ENCODE measurements at places on chromosomes 13 and 19.
A peak's percentile ranks its signal among the peaks of the same experiment; 100 is the strongest.

- no peak for DNase-seq
Measured at GRCh38 chr19:30420881-30421280, 48.7 kb downstream of the ZNF536 start.

- DNase-seq = no peak
Measured at GRCh38 chr19:13181747-13182388, 31.7 kb downstream of the IER2 start.

GRCh38 chr13:112764864-112765561 is 75.2 kb downstream of the ATP11A start:
- no peak for DNase-seq

DNA sequence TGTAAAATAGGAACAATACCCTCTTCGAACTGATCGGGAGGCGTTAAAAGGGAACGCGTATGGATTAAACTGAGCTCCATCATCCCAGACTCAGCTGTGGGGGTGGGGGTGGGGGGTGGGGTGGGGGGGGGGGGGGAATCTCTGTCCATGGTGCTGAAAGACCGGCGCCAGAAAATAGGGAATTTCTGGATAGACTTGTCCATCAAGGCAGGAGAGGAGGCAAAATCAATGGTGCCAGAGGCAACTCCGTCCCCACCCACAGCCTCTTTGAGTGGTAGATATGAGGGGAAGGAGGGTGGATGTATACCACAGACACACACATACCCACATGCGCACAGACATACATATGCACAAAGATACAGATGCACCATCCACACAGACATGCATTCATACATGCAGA is 37.4 kb downstream of the ZNF787 start:
- no peak for DNase-seq

DNA sequence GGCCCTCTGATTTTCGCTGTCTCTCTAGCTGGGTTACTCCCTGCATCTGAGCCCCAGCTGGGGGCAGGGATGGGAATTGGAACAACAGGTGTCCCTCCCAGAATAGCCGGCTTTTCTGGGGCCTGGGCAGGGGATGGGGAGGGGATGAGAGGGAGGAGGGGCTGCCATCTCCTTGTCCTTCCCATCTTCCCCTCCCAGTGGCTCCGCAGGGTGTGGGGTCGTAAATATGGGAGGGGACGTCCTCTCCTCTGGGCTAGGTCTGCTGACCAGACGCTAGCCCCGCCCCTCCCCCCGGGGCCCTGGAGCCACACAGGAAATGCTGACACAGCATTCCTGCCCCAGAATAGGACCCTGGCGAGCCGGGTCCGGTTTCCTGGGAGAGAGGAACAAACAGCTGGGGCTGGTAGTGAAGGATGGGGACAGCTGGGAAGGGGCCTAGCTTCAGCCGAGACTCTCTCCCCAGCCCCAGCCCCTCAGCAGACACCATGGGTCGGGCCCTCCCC is 1.1 kb downstream of the RYR1 start:
- no peak for DNase-seq

DNA sequence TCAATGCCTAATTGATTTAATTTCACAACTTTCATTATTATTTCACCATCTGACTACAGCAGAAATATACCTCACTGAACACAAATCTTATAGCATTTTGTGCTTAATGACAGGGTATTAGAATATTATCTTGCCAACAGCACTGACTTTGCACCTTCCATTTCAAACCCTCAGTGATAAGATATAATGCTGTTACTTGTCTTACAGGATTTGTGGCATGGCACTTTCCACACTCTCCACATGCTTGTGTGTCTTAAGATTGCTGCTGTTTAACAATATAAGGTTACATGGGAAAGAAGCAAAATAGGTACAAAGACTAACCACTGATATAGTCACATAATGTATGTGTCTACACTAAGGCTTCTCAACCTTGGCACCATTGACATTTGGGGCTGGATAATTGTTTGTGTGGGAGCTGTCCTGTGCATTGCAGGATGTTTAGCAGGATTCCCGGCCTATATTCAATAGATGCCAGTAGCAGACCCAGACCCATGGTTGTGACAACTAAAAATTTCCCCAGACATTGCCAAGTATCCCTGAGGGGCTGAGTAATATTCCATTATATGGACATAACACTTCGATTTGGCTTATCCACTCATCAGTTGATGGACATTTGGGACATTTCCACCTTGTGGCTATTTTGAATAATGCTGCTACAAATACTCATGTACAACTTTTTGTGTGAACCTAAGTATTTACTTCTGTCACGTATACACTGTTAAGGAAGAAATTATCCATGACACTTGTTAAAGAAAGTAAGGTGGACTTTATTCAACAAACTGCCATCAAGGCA is 5.7 kb upstream of the DIAPH3 start:
- no peak for DNase-seq

DNA sequence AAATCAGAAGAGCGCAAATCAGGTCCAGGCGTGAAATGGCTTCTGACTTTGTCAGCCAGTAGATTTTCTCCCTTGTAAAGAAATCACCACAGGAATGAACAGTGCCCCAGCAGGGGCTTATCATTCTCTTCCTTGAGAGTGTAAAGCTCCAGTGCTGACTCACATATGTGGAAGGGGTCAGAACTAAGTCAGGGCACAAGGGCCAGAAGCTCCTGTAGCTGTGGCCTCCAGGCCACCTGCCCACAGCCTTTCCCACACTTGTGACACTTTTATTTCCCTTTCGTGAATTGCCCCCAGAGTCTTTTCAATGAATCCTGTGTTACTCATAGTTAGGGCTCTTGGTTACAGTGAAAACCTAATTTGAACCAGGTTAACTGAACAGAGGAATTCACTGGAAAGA is 99.6 kb downstream of the SUCLA2 start:
- peak; percentile 36 for DNase-seq

GRCh38 chr13:110442930-110443621 is 118.4 kb downstream of the RAB20 start:
- DNase-seq = peak; percentile 61

DNA sequence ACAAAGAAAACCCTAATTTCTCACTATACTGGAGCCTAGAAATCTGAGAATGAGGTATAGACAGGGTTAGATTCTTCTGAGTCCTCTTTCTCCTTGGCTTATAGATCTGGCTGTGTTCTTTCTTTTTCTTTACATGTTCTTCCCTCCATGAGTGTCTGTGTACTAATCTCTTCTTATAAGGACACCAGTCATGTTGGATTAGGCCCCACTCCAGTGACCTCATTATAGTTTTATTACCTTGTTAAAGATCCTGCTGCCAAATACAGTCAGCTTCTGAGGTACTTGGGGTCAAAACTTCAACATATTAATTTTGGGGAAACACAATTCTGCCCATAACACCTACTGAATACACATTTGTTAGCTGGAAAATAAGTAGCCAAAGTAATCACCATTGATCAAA is 302.6 kb downstream of the PCDH9 start:
- no peak for DNase-seq

- DNase-seq = peak; percentile 4
Measured at GRCh38 chr19:52270266-52270885, 989 bp downstream of the ZNF766 start.

GRCh38 chr13:74067818-74068217 is 66.4 kb downstream of the KLF12 start:
- DNase-seq = no peak

DNA sequence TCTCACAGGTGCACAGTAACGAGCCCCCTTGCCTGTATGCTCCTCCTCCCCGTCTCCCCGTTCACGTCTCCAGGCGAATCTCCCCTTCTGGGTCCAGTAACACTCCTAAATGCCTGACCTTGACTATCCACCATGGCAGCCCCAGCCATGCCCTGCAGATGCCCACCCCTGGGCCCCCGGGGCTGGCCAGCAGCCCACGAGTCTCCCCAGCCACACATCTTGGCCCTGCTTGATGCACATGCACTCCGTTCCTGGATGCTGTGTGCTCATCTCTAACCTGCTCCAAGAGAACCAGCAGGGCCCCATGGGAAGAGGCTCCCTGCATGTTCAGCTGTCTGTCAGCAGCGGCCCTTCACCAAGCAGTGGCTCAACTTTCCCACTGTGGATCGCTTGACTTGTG is 32.0 kb downstream of the HPN start:
- no peak for DNase-seq

DNA sequence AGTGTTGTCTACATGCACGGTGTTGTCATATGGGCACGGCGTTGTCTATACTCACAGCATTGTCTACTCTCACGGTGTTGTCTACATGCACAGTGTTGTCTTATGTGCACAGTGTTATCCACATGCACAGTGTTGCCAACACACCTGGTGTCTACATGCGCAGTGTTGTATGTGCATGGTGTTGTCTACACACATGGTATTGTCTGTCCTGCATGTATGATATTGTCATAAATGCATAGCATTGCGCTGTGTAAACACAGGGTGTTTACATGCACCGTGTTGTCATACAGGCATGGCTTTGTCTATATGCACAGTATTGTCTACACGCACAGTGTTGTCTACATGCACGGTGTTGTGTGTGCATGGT is 6.8 kb downstream of the ADPRHL1 start:
- DNase-seq = no peak

GRCh38 chr19:3276341-3276799 is 51.9 kb downstream of the CELF5 start:
- no peak for DNase-seq

DNA sequence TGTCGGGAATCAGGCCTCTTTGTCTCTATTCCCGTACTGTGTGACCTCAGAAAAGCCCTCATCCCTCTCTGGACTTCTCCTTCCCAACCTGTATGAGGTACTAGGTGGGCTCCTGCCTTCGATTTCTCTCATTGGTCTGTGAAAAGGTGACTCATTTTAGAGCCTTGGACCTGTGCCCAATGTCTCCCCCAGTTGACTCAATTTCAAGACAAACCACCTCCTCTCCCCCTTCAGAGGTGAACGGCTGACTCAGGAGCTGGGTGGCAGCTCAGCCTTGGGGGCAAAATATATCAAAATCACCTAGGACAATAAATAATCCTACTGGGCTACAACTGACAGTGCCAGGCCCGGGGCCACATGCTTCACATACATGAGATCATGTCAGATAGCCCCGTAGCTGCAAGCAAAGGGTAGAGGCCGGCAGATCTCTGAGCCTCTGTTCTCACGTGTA is 630 bp downstream of the COQ8B start:
- peak; percentile 96 for DNase-seq

DNA sequence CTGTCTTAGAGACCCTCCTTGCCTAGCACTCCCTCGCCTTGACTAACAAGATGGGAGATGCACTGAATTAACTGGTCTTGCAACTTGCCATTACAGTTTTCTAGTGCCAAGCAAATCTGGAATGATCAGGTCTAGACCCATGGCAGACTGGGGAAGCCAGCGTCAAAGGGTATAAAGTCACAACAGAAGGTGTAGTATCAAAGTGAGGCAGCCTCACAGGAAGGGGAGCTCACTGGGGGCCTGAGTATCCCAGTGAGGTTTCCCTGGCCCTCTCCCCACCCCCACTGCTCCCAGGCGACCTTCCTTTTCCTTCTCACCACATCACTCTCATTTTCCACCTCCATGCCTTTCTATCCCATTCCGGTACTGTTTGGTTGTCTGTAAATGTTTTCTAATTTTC is 83.5 kb upstream of the DOCK9 start:
- no peak for DNase-seq

GRCh38 chr19:3768015-3768747 is 3.8 kb downstream of the RAX2 start:
- no peak for DNase-seq

- peak; percentile 82 for DNase-seq
Measured at GRCh38 chr19:8240274-8241229, 31.4 kb downstream of the CERS4 start.

- peak; percentile 32 for DNase-seq
Measured at GRCh38 chr13:30551189-30551588, 66.5 kb upstream of the USPL1 start.

- no peak for DNase-seq
Measured at GRCh38 chr13:27667946-27668345, 46.3 kb downstream of the POLR1D start.

- DNase-seq = no peak
Measured at GRCh38 chr19:17160908-17161307, 54.2 kb upstream of the USE1 start.

GRCh38 chr19:38834104-38834490 is 2.5 kb upstream of the ECH1 start:
- DNase-seq = no peak

DNA sequence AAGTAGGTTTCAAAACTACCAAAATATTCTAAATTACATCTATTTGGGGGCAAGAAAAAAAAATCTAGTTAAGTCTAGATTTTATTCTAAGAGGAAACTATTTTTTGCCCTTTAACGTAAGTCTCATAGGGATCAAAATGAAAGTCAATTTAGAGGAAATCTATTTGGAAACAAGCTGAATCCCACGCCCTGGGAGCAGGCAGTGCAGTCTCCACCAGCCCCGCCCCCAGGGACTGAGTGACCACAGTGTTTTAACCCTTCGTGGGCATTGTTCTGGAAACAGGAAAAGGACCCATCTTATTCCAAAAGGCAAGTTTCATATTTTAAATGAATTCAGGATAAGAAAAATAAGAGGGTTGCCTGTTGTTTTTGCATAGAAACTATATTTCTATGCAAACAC is 209.7 kb downstream of the SPRY2 start:
- peak; percentile 36 for DNase-seq

DNA sequence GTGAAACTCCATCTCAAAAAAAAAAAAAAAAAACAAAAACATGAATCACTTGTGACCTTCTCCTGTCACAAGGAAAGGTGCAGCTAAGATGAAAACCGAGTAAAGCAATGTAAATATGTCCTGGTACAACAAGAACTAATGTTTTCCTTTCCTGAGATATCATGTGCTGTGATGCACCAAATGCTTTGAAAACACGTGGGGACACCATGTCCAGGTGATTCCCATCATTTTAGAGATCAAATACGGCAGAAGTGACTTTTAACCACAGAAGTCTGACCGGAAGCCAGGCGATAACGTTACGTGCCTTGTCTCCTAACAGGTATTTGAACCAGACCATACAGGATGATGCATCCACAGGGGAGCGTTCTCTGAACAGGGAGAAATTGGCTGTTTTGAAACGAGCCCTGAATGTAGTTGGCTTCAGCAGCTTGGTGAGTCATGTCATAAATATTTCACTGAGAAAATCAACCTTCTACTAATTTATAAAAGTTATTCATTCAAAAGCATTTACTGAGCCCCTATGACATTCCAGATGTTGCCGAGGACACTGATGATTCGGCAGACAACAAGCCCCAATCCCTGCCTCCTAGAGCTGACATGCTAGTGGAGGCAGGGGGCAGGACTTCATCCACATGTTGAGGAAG is 328.1 kb downstream of the MYO16 start:
- peak; percentile 91 for DNase-seq

- DNase-seq = no peak
Measured at GRCh38 chr19:52331757-52332156, 4.3 kb upstream of the ZNF610 start.

GRCh38 chr13:111263566-111263965 is 56.9 kb upstream of the TEX29 start:
- no peak for DNase-seq

DNA sequence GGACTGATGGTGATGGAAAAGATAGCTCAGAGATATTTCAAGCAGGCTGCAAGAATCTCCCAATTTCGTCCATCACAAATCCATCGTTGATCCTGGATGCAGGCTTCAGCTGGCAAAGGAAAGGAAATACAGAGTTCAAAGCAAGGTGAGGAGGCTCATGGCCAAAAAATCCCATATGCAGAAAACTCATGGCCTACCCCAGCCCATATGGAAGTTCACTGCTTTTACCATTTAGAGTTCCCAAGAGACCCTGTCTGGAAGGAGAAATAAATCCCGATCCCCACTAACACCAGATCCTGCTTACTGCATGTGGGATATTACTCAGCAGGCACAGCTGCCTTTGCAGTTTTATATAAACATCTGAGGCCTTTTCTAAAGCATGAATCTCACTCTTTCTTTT is 412.9 kb upstream of the SPRY2 start:
- DNase-seq = no peak

- peak; percentile 56 for DNase-seq
Measured at GRCh38 chr19:17103177-17103576, 27.6 kb downstream of the MYO9B start.
